ENCODE measurements at places on chromosomes 6 and 20.

DNA sequence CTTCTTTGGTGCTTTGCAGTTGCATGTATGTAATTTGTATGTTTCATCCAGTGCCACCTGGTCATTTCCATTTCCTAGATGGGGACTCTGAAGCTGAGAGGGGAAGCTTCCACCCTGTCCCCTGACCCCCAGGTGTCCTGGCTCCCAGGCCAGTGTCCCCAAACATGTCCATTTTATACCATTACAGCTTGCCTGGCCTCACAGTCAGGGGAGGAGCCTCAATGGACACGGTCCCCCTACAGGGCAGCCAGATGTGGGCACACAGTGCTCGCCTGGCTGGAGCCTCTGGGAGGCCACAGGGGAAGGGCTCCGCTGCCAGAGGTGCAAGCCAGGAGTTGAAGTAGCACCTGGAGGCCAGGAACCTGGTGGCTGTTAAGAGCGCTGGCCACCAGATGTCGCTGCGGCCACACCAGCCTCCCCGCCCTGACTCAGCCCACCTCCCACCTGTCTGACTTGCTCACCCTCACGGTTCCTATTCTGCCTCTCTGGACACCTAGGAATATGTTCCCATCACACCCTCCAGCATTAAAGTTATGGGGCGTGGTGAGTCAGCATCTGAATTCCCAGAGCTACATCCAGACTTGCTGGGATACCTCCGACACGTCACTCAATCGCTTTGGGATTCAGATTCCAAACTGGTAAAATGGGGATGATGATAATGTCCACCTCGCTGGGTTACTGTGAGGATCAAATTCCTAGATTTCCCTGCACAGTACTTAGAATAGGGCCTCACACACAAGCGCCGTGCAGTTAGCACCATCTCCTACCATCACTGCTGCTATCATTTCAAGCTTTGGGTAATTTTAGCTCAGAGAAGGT, 107.4 kb downstream of the SULF2 start:
- DNase-seq: no peak

DNA sequence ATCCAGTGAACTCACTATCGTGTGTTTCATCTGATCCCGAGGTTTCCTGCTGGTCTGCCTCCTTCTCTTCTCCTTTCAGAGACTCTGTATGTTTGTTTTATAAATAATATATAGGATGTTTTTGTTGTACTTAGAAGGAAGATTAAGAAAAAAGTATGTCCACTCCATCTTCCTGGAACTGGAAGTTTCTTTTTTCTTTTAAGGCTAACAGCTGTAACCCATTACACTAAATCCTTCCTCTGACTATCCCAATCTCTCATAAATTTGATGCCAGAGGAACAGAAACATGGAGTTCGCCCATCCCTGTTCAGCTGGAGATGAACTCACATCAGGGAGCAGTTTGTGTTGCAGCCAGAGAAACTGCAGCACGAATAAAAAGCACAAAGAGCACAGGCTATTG, 20.7 kb downstream of the RIPK1 start:
- DNase-seq: no peak

GRCh38 chr20:51541189-51542032, 1.1 kb downstream of the NFATC2 start:
- no peak for DNase-seq

DNA sequence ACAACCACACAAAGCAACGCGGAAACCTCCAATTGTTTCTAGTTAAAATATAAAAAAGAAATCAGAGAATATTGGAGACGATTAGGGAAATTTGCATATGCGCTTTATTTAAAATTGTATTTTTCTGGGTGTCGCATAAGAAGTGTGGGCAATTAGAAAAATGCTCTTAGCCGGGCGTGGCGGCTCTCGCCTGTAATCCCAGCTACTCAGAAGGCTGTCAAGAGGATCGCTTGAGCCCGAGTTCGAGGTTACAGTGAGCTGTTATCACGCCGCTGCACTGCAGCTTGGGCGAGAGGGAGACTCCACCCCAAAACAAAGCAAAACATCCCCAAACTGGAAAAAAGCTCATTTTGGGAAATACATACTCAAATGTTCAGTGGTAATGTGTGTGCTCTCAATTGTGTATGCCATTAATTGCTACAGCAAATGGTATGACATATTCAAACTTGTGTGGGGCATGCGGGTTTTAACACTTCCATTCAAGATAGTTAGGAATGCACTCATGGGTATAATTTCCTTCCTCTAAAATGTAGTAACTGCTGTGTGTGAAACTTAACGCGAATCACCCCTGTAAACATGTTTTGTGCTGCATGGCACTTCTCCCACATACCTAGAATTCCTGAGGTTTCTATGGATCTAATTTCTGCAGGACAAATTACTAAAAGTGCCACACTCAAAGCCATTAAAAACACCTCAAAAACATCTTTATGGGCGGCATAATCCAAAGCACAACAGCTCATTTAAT, 54.7 kb upstream of the HFE start:
- DNase-seq: no peak

DNA sequence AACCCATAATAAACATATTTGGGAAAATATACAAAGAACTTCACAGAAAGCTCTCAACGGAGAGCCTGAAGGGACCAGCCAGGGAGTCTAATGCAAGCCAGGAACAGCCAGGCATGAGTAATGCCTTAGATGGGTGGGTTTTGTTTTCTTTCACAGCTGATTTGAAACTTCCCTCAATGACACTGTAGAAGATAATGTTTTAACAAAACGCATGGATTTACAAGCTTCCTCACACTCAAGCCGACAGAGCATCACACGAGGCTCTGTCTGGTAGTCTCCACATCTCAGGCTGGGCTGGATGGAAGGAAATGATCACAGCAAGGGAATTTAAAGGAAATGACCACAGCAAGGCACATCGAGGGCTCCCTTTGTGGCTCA, 113.9 kb downstream of the GMPR start:
- DNase-seq: no peak

GRCh38 chr6:106005013-106005412, 81.1 kb upstream of the PRDM1 start:
- no peak for DNase-seq

GRCh38 chr6:36335465-36336207, 1.1 kb downstream of the BNIP5 start:
- DNase-seq: no peak

GRCh38 chr6:2187826-2188225, 57.6 kb downstream of the GMDS start:
- DNase-seq: no peak

DNA sequence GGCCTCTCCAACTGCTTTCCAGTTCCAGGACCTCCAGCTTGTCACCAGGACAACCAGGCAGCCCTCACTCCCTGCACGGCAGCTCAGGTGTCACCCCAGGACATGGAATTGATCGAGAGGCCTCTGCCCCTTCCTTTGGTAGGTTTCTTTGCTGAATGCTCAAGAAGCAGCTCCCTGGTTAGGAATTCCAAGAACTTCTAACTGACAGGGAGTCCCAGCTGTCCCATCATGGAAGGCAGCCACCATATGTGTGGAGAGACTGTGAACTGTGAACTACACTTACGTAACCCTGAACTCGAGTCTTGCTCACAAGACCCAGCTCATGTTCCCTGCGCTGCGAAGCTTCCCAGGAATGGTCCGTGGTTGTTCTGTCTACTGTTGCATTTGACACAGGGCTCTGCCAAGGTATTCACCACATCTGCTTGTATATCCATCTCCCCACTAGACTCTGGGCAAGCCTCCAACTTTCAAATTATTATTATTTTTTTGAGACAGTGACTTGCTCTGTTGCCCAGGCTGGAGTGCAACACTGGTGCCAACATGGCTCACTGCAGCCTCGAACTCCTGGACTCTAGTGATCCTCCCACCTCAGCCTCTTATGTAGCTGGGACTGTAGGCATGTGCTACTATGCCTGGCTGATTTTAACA, 35.7 kb downstream of the MGME1 start:
- no peak for DNase-seq

- no peak for DNase-seq
Observed at GRCh38 chr6:79612918-79613317, 18.2 kb upstream of the SH3BGRL2 start.

DNA sequence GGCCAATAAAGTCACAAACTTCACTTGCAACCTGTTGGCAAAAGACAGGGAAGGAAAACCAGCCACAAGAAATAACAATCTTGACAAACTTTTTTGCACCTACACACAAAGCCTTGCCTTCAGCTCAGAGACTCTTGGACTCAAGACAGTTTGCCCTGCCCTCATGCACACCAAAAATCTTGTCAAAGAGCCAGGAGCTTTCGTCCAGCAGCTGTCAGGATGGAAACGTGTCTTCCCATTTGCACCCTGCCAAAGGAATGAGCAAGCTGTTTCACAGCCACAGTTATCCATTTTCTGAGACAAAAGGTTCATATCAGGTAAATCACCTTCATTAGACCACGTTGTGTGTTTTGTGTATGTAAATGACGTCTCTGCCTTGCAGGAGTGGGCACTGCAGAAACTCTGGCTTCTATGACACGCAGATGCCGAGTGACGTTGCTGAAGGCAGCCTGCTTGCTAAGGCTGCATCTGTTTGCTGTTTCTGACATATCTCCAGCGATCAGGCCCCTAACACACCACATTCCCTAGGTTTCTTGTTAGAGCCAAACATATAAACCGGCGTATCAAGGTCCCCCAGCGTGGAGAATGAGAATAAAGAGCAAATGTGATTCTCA, 193.4 kb downstream of the SYNDIG1 start:
- no peak for DNase-seq

DNA sequence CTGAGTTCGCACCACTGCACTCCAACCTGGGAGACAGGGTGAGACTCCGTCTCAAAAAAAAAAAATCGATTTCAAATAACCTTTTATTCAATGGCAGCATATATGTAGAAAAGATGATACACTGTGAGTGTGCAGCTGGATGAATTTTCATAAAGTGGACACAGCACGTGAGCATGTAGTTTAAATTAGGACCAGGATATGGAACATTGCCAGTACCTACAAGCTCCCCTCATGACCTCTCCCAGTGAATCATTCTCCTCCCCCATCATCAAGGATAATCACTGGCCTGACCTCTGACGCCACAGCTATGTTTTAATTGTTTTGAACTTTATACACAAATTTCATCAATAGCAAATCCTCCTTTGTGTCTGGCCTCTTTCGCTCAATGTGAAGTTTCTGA, 53.8 kb upstream of the HDAC2 start:
- no peak for DNase-seq

DNA sequence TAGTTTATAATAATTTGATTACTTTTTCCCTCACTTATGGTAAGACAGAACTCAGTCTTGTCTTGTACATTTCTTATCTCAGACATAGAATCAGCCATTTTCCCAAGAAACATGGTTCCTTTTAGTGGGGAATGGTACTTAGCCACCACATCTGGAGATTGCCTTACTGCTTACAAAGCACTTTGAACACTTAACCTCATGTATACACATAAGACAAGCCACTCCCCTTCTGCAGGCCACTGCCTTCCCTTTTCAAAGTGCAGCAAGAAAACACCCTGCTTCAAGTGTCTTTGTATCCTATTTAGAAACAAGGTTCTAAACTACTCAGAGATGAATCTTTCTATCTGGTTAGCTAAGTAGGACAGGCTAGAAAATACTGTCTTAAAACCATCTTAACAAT, 159.2 kb downstream of the UBE3D start:
- DNase-seq: no peak

DNA sequence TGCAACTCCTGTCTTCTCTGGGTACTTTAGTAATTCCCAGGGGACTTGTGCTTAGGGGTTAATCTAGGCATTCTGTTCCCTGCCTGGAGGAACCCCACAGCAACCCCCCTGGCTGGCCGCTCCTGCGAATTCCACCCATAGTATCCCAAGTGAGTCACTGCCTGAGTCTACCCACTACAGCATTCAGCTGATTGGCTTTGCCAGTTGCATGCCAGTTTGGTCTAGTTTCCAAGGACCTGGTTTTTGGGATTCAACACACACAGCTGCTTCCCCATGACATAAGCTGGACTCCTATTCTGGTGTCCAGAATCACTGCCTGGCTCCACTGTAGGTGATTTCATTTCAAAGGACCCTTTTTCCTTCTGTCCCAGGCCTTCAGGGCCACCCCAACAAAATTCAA, 40.3 kb downstream of the PLCG1 start:
- no peak for DNase-seq

- no peak for DNase-seq
Observed at GRCh38 chr6:15058200-15059061, 187.4 kb upstream of the JARID2 start.

- no peak for DNase-seq
Observed at GRCh38 chr20:15945289-15945688, 628.0 kb downstream of the KIF16B start.

DNA sequence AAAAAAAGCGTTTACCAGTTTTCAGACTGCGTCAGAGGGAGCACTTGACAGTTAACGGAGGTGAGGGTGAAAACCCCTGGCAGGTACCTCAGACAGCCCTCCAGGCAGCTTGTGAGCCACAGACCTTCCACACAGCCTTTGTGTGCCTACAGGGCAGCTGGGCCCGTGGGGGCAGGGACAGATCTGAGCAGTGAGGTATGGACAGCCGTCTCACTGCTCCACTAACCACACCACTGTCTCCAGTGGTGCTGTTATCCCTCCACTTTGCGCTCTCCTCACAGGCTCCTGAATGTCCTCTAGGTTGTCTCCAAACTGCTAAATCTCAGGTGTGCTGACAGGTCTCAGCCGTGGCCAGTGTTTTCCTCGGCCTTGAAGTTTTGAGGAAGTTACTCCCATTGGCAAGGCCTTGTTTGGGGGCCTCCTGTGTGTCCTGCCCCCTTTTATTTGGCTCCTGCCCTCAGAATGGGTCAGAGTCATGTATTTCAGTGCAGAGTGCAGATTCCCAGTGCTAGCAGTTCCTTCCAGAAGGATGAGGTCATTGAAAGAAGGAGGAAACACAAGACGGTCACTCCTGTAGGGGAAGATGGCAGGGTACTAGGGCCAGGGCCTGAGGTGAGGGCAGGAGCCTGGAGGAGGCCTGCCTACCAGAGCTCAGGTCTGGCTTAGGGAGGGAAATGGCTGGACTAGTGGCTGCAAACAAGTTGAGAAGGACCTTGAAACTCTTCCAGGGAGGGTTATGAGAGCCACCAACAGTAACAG, 11.8 kb downstream of the GFRA4 start:
- no peak for DNase-seq

DNA sequence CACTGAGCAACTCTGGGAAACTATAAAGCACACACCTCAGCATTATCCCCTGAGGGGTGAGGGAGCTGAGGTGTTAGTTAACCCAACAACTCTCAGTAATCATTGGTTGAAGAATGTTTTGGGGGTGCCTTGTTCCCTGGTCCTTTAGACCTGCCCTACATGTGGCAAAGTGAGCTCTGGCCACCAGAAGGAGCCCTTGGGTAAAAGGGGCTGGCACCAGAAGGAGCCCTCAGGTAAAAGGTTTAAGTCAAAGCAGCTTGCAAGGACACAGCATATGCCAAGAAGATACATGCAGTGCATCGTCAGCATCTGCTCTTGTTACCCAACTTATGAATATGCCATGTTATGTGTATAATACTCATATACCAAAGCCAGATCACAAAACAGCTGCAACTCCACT, 1081.7 kb downstream of the KIF16B start:
- DNase-seq: no peak

GRCh38 chr6:46521464-46521971, 30.3 kb upstream of the RCAN2 start:
- no peak for DNase-seq

GRCh38 chr20:33656010-33656782, 5.9 kb upstream of the C20orf144 start:
- no peak for DNase-seq

All from cortex of kidney (tissue), 1 donor.